ENCODE measurements at places on chromosomes 3 and 15.

- DNase-seq = no peak
Measured at GRCh38 chr15:92805080-92805690, 94.9 kb upstream of the CHD2 start.

- no peak for DNase-seq
Measured at GRCh38 chr15:27410996-27411605, 440.1 kb downstream of the GABRG3 start.

- DNase-seq = no peak
Measured at GRCh38 chr15:32718227-32718820, 520 bp downstream of the GREM1 start.

GRCh38 chr15:80444680-80445251 lies 40.6 kb downstream of the ARNT2 start:
- DNase-seq = no peak

DNA sequence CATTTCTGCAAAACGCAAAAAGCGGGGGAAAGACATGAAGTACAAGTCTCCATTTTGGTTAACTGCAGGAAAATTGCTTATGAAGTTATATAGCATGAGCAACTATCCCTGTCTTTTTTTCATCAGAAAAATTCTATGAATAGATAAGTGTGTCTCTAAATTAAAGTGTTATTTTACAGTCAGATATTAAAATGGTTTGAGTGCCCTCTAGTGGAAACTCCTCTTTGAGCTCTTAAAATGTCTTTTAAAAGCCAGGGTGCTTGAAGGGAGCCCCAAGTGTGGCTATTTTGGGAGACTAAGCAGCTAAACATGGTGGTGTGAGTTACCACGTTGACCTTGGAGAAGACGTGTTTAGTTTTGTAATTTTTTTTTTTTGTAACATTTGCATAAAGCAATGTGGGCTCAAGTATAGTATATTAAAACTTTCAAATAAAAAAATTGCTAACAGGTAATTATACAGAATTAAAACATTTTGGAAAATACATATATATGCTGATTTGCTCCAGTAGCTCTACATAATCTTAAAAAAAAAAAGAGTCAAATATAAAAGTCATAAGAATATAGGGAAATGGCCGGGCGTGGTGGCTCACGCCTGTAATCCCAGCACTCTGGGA lies 77.2 kb downstream of the PPP2R3A start:
- DNase-seq = peak; percentile 69

- DNase-seq = peak; percentile 95
Measured at GRCh38 chr3:71542521-71543370, 40.8 kb downstream of the FOXP1 start.

GRCh38 chr3:195847055-195847950 lies 35.6 kb upstream of the MUC4 start:
- no peak for DNase-seq

GRCh38 chr3:153431076-153431475 lies 269.1 kb downstream of the RAP2B start:
- DNase-seq = no peak

- DNase-seq = peak; percentile 86
Measured at GRCh38 chr15:48250640-48251076, 44.6 kb downstream of the SLC12A1 start.

DNA sequence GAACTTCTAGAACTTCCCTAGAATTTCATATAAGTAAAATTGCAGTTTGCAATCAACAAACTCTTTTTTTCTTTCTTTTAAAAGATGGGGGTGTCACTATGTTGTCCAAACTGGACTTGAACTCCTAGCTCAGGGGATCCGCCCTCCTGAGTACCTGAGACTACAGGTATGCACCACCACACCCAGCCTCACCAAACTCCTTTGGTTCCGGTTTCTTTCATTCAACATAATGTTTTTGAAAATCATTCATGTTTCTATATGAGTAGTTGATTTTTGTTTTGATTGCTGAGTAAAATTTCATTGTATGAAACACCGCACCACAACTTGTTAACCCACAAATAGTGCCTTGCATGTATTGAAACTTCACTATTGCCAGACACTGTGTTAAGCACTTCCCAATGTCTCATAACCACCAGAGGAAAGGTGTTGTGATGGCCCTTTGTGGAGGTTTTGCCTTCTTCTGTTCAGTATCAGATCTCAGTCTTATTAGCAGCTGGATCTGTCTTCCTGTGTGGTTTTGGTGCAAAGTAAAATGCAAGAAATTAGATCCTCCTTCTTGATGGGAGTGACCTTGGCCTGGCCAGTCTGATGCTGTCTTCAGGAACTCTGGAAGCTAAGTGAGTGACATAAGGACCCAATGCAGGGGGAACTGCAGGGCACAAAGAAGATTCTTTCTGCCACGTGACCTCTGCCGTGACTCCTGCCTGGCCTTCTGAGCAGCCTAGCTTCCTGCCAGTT lies 78.8 kb upstream of the UBE2E1 start:
- peak; percentile 84 for DNase-seq

DNA sequence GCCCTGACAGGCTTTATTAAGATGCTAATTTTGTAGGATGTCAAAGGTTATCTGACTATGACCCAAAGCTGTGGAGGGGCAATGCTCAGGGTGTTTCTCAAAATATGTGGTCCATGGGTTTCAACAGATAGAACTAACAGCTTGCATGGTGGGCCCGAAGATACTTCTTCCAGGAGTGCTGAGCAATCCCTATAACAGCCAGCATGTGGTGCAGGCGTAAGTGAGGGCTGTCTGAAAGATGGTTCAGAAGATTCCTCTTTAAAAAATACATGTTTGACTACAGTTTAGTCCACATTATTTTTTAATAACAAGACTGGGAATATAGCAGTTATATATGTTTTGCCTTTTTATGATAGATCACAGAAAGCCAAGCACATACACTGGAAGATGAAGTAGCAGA lies 7.6 kb downstream of the SCG3 start:
- peak; percentile 23 for DNase-seq

DNA sequence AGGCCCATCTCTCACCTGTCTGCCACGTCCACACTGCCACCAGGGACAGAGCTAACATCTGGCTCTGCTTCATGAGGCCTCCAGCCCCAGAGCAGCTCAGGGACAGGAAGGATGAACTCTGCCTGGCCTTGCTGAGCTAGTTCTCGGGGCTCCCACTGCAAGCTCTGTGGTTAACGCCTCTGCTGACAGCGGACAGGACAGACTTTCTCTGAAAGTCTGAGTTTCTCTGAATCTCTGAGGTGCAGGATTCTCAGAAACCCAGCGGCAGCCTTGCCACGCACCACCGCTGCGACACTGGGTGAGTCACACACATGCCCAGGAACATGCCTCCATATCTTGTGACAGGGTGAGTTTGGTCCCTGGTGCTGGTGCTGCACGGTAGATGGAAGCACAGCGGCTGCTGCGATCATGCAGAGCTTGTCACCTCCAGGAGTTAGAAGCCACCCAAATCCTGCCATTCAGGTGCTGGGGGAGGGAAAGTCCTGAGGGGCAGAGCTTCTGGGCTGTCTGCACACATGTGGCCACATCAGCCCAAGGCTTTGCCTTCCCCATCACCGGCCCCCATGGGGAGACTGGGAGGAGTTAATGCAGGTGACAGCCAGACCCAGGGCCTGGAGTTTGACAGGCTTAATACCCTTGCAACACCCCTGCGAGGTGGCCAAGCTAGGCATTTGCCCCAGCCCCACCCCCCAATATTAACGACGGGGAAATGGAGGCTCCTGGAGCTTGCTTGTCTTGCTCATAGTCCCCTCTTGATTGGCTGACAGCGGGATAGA lies 267.0 kb downstream of the PLCL2 start:
- no peak for DNase-seq

DNA sequence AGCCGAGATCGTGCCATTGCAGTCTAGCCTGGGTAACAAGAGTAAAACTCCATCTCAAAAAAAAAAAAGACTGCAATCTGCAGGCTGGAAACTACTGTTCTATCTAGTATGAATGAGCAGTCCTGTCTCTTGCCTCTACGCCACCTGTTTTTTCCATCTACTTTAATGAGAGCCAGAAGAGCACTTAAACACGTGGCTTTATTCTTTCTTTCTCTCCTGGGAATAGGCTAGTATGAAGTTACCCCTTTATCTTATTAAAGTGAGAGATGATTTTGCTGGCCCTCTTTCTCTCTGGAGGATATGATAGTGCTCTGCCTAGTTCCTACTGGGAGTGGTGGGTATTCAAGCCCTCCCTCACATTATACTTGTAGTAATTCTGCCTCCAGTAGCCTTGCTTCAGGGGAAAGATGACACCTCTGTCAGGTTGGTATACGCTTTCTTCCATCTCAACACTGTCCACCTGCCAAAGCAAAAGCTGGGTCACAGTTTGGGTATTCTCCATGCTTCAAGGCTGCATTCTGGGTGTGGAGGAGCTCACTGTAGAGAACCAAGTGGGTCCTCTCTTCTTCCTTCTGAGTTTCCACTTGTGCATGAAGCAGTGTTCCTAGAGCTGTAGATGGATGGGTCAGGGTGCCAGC lies 17.8 kb downstream of the MAPKBP1 start:
- DNase-seq = no peak

GRCh38 chr15:96218623-96219455 lies 111.7 kb upstream of the NR2F2 start:
- DNase-seq = no peak

DNA sequence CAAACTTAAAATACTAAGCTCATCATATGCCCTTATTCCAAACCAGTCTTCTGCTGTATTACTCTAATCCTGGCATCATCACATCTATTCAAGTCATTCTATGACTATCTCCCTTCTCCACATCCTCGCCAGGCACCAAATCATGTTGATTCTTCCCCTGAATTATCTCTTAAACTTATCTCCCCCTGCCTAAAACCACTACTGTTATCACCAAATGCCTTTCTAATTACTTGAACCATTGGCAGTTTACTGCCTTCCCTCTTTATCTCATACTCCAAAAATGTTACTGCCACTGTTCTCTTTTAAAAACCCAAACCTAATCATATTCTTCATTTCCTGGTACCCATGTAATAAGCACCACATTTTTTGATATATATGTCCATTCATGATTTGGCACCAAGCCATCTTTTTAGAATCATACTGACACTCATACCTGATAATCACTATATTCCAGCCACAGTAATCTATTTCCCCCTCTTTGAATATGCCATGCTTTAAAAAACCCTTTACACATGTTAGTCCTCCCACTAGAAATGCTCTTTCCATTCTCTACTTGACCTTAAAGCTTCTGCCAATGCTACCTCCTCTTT lies 126.8 kb downstream of the PEAK1 start:
- no peak for DNase-seq

GRCh38 chr3:16233806-16234205 lies 30.9 kb downstream of the DPH3 start:
- DNase-seq = no peak

GRCh38 chr3:30894521-30895251 lies at the start of gene GADL1:
TSS of gene GADL1 (minus strand) at chr3:30894661. CDS start at chr3:30894614, 47 bp downstream.
- DNase-seq = peak; percentile 83

DNA sequence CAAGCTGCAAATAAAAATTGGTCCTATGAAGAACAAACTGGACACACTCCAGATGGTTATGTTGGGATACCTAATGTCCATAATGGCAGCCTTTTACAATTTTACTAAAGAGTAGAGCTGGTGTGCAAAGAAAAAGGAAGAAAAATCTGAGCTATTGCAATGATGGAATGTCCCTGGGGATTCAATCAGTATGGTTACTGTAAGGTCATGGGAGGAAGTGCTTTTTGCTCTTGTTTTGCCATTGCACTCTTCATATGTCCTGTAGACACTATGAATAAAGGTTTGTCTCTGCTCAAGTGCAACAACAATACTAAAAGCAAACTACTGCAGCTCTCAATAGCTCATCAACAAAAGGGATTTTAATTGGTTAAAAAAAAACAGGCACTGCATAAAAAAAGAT lies 5.4 kb downstream of the PFN2 start:
- DNase-seq = no peak

- DNase-seq = no peak
Measured at GRCh38 chr3:65967451-65967850, 71.3 kb downstream of the MAGI1 start.

DNA sequence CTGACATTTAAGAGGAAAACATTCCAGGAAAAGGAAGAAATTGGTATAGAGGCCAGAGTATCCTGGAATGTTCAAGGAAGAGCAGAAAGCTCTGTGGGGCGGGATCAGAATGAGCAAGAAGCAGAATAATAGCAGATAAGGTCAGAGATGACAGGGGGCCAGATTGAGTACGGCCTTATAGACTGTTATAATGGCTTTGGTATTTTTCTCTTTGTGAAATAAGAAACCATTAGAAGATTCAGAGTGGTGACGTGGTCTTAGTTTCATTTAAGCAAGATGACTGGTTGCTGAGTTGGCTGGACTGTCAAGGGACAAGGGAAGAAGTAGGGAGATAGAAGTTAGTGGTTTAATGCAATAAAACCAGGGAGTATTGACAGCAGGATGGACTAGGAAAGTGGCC lies 218.3 kb upstream of the SOX2 start:
- no peak for DNase-seq

Data from common myeloid progenitor, CD34-positive (primary cell).